ENCODE measurements at places on chromosomes 5 and 9. TPM values are rescaled to one million over a fixed set of nuclear protein-coding genes. Genes with fewer than 3 reads are reported as not detected.

The HRH2 gene
- under 0.01 TPM for total RNA-seq

The ADAMTSL2 gene
- total RNA-seq = not detected

The PTPA gene
- total RNA-seq = 106 TPM

The TSSK1B gene
- under 0.01 TPM for total RNA-seq

The TEX48 gene
- not detected for total RNA-seq

The ARID3C gene
- 0.33 TPM for total RNA-seq
